Upper lobe of left lung (tissue), 6 donors: ENCODE measurements at places on chromosomes 4 and X. TPM values are rescaled to one million over a fixed set of nuclear protein-coding genes. Genes with fewer than 3 reads are reported as not detected.

DNA sequence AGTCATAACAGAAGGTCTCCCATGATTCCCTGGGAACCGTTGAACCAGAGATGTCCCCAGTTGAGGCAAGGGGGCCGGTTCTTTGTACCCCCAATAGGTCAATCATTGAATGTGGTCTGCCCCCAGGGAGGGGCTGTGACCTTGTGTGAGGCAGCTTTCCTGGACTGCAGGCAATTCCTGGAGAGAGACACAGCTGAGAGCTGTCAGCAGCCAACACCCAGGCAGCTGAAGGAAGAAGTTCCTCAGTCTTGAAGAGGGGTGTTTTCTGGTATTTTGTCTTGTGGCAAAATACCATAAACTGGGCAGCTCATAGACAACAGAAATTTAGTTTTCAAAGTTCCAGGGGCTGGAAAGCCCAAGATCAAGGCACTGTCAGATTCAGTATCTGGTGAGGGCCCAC is 185.7 kb upstream of the ATP6AP2 start:
- H3K4me1 ChIP-seq, result no peaks in the 10 kb centered on the region
- H3K36me3 ChIP-seq, result no peaks in the 10 kb centered on the region
- H3K4me3 ChIP-seq, result no peak overlapping the region
- H3K27me3 ChIP-seq, result no peaks in the 10 kb centered on the region
- H3K27ac ChIP-seq, result no peak overlapping the region

DNA sequence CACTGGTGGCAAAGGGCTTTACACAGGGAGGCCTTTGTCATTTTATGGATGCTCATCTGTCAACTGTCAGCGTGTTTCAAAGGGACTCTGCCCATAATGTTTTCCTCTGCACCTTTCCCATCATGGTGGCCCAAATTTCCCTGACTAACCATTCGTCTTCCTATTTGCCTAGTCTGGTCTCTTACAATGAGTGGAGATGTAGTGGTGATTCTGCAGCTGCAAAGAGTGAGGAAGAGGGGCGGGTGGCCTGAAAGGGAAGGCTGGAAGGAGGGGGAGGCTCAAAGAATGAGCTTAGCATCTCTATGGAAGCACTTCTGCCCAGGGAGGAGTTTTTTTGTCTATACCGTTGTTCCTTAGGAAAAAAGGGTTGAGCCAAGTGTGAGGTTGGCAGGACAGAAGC is 447.5 kb downstream of the NKX6-1 start:
- H3K27ac ChIP-seq, result no peak overlapping the region
- H3K4me1 ChIP-seq, result no peaks in the 10 kb centered on the region
- no peak for DNase-seq
- no peaks in the 10 kb centered on the region for H3K36me3 ChIP-seq
- H3K4me3 ChIP-seq, result no peak overlapping the region

DNA sequence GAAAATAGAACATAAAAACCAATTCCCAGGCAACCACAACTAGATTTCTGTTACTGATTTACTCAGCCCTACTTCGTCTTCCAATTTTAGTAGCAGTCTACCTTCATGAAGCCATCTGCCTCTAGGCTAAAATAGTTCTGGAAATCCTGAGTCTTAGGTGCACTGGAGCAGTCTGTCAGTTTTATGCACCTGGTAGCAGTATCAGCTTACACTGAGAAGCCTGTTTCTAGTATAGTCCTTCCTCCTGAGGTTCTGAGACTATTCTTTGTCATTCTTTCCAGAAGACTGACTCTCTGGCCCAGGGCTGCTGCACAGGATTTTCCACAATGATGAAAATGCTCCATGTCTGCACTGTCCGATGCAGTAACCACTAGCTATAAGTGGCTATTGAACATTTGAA is 16.9 kb upstream of the HPRT1 start:
- no peaks in the 10 kb centered on the region for H3K4me1 ChIP-seq

DNA sequence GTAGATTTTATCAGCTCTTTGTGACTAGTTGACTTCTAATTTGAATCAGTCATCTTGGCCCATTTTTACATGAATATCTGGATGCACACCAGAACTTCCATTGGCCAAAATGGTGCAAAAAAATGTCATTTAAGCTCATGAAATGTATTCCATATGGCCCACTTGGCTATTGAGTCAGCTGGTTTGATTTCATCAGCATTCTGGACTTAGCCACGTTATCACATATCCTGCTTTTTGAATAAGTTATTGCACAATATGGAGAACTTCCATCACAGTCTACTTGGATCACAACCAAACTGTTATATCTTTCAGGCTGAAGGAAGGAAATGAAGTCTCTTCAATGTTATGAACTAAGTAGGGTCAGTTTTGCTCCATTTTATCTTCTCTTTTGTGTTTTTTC is 640.6 kb downstream of the PCDH7 start:
- H3K4me3 ChIP-seq, result no peak overlapping the region
- H3K36me3 ChIP-seq, result no peaks in the 10 kb centered on the region
- H3K27ac ChIP-seq, result no peak overlapping the region

DNA sequence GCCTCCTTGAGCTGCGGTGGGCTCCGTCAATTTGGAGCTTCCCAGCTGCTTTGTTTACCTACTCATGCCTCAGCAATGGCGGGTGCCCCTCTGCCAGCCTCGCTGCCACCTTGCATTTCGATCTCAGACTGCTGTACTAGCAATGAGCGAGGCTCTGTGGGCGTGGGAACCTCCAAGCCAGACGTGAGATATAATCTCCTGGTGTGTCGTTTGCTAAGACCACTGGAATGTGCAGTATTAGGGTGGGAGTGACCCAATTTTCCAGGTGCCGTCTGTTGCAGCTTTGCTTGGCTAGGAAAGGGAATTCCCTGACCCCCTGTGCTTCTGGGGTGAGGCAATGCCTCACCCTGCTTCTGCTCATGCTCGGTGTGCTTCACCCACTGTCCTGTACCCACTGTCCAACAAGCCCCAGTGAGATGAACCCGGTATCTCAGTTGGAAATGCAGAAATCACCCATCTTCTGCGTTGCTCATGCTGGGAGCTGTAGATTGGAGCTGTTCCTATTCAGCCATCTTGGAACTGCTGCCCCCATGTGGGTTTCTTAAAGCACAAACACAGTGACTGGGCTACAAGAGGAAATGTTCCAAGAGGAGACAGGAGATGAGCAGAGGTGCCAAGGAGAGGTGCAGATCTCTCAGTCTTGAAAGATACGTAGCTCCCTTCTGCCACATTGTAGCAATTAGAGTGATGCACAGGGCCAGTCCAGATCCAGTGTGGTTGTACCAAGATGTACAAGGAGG is 193.0 kb upstream of the IGFBP7 start:
- no peak for DNase-seq
- H3K4me1 ChIP-seq, result no peaks in the 10 kb centered on the region
- no peak overlapping the region for H3K4me3 ChIP-seq
- no peak overlapping the region for H3K27ac ChIP-seq
- H3K27me3 ChIP-seq, result no peaks in the 10 kb centered on the region

Gene NPY5R
- total RNA-seq, result not detected

Gene FAM133A
- total RNA-seq, result not detected
